Esophagus muscularis mucosa (tissue), 4 donors: ENCODE measurements at places on chromosomes 3 and 15. TPM values are rescaled to one million over a fixed set of nuclear protein-coding genes. Genes with fewer than 3 reads are reported as not detected.

Gene TGM5
- 0.33 TPM for total RNA-seq

- no peak for DNase-seq
- peaks cover 3% of the 10 kb centered on the region for H3K4me1 ChIP-seq
- no peaks in the 10 kb centered on the region for H3K27me3 ChIP-seq
- H3K4me3 ChIP-seq, result no peak overlapping the region
- H3K36me3 ChIP-seq, result no peaks in the 10 kb centered on the region
- no peak overlapping the region for H3K27ac ChIP-seq
Observed at GRCh38 chr3:24679429-24679828, 184.8 kb upstream of the THRB start.

Gene RLBP1
- 0.13 TPM for total RNA-seq

- H3K27me3 ChIP-seq, result no peaks in the 10 kb centered on the region
- H3K27ac ChIP-seq, result peak overlapping the region; percentile 70
- H3K36me3 ChIP-seq, result peaks cover 14% of the 10 kb centered on the region
- peaks cover 72% of the 10 kb centered on the region for H3K4me1 ChIP-seq
Observed at GRCh38 chr3:45548681-45549075, 45.9 kb upstream of the LIMD1 start.

Gene SCN11A
- 0.71 TPM for total RNA-seq

Gene CD200R1
- total RNA-seq, result 1.7 TPM

Gene VGLL3
- 45.6 TPM for total RNA-seq

Gene TRPC1
- total RNA-seq, result 19.5 TPM

- no peaks in the 10 kb centered on the region for H3K4me1 ChIP-seq
- no peaks in the 10 kb centered on the region for H3K36me3 ChIP-seq
- DNase-seq, result no peak
- no peak overlapping the region for H3K4me3 ChIP-seq
- H3K27me3 ChIP-seq, result no peaks in the 10 kb centered on the region
Observed at GRCh38 chr3:103919327-103919726, 1447.4 kb upstream of the ALCAM start.

Gene FBXL22
- total RNA-seq, result 14.4 TPM

- H3K36me3 ChIP-seq, result no peaks in the 10 kb centered on the region
- no peaks in the 10 kb centered on the region for H3K27me3 ChIP-seq
- no peaks in the 10 kb centered on the region for H3K4me1 ChIP-seq
- DNase-seq, result no peak
- H3K4me3 ChIP-seq, result no peak overlapping the region
Observed at GRCh38 chr3:196517162-196517800, 2.1 kb upstream of the SMCO1 start.

DNA sequence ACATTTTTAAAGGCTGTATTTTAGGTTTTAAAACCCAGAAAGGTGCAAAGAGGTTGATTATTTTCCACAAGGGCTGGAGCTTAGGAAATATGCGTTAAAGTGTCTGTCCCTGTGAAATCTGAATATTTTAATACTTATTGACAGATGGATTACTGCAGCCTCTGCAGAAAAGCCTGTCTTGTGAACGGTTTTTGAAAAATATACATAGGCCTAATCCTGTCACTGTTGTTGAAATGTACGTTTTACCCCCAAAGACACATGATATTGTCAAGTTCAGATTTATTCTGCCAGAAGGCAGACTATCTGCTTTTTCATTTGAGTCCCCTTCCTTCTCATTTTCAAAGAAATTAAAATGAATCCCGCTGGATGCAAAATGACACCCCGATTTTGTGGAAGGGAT is 2.2 kb upstream of the BCL6 start:
- peaks cover 41% of the 10 kb centered on the region for H3K4me1 ChIP-seq
- peak overlapping the region; percentile 97 for H3K27ac ChIP-seq
- no peaks in the 10 kb centered on the region for H3K27me3 ChIP-seq
- H3K36me3 ChIP-seq, result no peaks in the 10 kb centered on the region
